ENCODE measurements at places on chromosomes 12 and 14.

- DNase-seq: no peak
Observed at GRCh38 chr12:69428351-69429073, 41.7 kb upstream of the FRS2 start.

DNA sequence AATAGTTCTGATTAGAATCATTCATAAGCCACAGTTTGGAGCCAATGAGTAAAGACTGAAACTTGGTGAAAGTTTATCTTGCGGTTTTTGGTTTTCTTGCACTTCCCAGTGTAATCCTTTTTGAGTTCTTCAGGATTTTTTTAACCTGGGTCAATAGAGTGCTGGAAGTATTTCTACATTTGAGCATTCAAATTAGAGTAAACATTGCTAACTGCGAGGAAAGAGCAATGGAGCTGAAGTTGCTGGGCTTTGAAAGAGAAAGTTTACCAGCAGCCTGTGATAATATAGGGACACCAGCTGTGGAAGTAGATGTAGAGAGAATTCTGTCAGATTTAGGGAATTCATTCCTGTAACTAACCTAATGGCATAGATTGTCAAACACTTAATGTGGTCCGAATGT lies 30.3 kb downstream of the ANO6 start:
- DNase-seq: no peak

DNA sequence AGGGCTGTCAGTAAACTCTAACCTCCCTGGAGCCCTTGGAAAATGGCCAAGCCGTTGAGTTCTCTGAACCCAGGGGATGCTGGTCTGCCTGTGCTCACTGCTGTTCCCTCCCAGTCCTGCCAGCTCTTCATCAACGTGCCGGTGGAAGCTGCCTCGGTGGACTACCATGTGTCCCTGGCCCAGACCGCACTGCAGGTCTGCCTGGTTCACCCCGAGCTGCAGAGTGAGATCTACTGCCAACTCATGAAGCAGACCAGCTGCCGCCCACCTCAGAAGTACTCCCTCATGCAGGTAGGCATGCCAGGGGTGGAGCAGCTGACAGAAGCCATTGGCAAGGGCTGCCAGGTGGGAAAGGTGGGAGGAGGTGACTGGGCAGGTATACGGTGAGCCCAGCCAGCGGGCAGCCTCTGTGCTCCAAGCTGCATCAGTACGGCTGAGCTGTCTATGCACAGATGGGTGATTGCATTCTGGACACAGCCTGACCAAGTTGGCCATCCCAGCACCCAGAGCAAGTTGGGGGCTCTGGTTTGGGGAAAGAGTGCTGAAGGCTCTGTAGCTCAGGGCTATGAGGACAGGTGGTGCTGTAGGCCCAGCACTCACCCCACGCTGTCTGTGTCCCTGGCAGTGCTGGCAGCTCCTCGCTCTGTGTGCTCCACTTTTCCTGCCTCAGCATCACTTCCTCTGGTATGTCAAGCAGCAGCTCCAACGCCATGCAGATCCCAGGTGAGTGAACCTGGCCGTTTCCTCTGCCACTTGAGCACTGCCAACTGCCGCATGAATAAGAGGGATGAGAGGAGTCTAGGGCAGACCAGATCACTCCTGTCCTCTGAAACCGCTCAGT lies 21.9 kb downstream of the PIGH start:
- DNase-seq: no peak

- no peak for DNase-seq
Observed at GRCh38 chr14:100225169-100225568, 13.8 kb upstream of the YY1 start.

- no peak for DNase-seq
Observed at GRCh38 chr14:36396798-36397197, 76.4 kb upstream of the MBIP start.

DNA sequence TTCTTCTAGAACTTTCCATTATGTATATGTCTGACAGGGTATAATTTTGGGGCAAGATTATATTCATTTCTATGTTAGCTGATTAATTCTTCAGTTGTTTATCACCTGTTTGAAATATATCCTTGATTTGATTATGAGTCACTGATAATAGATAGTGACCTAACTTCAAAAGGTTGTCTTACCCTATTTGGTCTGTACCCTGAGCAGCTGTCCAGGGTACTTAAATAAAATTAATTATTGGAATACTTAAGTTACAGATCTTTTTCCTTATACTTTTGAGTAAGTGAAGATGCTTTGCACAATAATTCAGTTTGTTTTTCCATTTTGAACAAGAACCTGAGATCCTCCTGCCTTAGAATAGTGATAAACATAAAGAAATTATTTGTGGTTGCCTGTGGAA lies 13.2 kb upstream of the NPAS3 start:
- no peak for DNase-seq

DNA sequence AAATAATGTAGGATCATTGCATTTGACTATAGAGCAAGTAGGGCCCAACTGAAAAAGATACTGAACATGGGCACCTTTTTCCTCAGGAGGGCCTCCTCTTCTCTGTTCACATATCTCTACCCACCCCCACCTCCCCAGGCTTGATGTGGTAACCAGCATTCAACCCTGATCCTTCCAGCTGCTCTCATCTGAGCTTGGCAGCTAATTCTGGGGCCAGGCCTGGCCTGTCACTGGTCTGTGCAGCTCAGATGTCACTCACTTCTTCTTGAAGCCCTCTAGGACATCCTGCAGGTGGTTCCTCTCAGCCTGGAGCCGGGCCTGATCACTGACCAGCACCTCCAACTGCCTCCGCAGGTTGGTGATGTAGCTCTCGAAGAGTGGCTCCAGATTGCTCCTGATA lies 2.1 kb downstream of the KRT84 start:
- no peak for DNase-seq

DNA sequence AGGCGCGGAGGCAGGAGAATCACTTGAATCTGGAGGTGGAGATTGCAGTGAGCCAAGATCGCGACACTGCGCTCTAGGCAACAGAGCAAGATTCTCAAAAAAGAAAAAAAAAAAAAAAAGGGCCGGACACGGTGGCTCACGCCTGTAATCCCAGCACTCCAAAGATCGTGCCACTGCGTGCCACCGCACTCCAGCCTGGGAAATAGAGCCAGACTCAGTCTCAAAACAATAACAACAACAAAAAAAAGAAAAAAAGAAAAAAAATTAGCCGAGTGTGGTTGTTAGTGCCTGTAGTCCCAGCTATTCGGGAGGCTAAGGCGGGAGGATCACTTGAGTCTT lies 470 bp upstream of the RPL6 start:
- no peak for DNase-seq

DNA sequence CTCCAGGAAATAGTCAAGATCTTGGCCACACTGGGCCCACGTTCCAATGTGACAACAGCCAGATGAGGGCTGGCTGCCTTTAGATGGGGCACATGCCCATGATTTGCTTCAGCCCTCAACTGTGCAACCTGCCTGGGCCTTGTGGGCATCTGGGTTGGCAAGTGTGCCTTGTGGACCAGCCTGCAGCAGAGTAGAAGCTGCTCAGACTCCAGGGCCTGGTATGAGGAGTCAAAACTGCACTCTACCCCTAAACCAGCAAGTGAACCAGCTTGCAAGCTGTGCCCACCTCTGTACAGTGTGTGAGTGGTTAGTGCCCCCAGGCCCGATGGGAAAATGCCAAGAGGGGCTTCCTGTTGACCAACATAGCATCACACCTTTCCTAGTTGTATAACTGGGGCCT lies 17.9 kb downstream of the PHETA1 start:
- DNase-seq: no peak

GRCh38 chr12:117384735-117385134 lies 23.3 kb upstream of the NOS1 start:
- no peak for DNase-seq

GRCh38 chr14:21096978-21097635 lies 1.3 kb downstream of the ZNF219 start:
- DNase-seq: no peak

GRCh38 chr14:33504246-33505099 lies 446.4 kb downstream of the EGLN3 start:
- no peak for DNase-seq

- no peak for DNase-seq
Observed at GRCh38 chr12:110345176-110345661, 58.3 kb downstream of the ANAPC7 start.

DNA sequence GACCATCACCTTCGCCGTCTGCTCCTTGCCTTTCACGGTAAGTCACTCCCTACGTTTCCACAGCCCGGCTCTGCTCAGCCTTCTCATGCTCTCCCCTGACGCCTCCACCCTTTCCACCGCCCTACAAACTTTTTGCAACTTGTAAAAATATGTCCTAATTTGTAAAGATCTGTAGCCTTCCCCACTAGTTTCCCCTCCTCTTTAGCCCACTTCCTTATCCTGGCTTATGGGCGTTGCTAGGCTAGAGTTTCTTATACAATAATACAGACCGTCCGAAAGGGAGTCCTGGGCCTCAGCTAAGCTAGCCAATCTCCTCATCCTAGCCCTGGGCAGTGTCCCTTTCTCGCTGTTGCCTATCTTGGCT lies 1.2 kb downstream of the PTGER2 start:
- DNase-seq: no peak

DNA sequence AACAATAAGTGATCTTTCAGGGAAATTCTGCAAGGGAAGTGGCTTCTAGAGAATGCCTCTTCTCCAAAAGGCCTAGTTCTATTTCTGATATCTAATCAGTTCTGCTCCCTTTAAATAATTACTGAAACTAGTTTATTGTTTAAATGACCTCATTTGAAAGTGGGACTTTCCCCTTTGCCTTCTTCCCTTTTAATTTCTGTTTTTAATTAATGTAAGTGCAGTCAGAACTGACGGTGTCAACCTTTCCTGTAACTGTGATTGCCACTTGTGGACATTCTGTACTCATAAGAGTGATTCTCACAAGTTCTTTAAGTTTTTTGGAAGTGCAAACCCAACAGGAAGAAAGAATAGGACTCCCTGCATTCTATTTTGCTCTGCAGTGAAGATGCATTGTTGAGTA lies 265.3 kb upstream of the PLEKHG7 start:
- DNase-seq: no peak

GRCh38 chr14:48075487-48075886 lies 400.1 kb upstream of the MDGA2 start:
- no peak for DNase-seq

- no peak for DNase-seq
Observed at GRCh38 chr14:76331328-76332011, 44.5 kb upstream of the ESRRB start.

DNA sequence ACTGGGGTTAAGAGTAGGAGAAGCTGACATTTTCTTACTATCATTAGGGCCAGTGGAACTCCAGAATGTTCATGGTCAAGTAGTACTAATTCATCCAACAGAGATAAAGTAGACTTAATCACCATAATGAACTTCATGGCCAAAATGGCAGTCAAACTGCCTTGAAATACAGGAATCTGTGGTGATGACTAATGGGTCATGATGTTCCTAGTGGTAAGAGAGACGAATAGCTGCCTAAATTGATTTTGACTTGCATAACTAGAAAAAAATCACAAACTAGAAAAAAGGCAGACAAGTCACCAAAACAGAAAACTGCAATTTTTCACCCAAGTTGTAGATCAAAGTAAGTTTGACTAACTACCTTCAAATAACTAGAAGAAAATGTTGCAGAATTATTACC lies 138.5 kb downstream of the MGAT4C start:
- no peak for DNase-seq

DNA sequence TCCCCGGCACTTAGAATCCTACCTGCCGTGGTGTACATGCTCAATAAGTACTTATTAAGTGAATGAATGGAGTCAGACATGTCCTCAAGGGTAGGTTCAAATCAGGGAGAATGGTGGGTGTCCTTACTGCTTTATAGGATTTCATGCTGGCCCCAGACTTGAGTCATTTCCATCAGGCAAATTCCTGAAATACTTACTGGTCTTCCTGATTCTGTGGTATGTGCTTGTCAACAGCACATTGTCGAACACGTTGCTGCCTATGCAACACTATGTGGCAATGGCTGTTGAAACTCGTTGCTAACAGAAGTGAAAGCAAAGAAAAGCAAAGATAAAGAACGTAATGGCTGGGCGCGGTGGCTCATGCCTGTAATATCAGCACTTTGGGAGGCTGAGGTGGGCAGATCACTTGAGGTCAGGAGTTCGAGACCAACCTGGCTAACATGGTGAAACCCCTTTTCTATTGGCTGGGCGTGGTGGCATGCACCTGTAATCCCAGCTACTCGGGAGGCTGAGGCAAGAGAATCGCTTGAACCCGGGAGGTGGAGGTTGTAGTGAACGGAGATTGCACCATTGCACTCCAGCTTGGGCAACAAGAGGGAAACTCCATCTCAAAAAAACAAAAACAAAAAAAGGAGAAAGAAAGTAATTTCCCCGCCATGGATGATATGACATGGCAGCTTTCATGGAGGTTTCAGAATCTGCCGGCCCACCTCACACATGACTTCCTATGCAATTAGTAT lies 214.9 kb downstream of the ZFP36L1 start:
- no peak for DNase-seq

GRCh38 chr14:91242635-91243034 lies 1.9 kb downstream of the GPR68 start:
- no peak for DNase-seq

DNA sequence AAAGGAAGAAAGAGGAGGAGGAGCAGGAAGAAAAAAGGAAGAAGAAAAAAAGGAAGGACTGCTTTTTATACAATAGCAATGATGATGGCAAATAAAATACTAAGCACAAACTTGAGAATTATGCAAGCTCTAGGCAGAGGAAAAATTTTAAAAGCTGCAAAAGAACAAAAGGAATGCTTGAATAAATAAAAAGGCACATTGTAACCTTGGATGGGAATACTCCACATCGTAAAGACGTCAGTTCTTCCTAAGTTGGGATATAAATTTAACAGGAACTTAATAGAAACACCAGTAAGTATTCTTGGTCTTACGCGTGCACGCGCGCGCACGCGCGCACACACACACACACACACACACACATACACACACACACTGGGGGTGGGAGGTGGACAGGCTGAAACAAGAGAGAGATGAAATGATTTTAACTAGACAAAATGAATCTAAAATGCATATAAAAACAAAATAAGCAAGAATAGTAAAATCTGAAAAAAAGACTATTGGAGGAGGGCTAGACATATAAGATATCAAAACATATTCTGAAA lies 43.0 kb downstream of the SERPINA3 start:
- DNase-seq: no peak

DNA sequence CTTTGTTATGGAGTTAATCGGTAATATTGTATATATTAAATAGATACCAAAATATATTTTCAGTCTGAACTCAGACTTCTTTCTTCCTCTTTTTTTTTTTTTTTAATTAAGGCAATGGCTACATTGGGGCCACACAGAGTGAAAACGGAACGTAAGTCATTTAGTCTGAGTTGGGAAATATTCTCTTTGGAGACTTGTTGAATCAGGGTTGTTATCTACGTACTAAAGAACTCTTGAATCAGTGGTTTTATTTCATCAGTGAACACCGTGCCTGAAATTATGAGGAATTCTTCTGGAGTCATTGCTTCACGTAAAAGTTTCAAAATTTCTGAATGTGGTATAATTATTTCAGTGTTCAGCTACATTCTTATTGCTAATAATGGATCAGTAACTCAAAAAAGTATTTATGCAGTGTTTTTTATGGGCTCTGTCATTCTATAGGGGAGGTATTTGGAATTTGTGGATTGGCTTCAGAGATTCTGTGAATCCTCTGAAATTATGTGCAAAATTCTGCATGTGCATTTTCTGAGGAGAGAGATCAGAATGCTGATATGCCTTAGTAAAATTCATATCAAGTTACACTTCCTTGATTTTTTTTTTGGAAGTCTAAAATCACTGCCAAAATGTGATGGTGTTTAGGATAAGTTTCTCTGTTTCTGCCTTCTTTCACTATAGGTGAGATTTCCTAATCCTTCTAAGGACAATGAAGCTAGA lies 39.6 kb downstream of the BRMS1L start:
- DNase-seq: no peak

Measured in cortex of kidney (tissue), 1 donor.